Frontal cortex (tissue), 4 donors: ENCODE measurements at places on chromosomes 6 and 20. TPM values are rescaled to one million over a fixed set of nuclear protein-coding genes. Genes with fewer than 3 reads are reported as not detected.

- no peak for DNase-seq
Measured at GRCh38 chr20:50376179-50376887, 133.8 kb upstream of the PTPN1 start.

DNA sequence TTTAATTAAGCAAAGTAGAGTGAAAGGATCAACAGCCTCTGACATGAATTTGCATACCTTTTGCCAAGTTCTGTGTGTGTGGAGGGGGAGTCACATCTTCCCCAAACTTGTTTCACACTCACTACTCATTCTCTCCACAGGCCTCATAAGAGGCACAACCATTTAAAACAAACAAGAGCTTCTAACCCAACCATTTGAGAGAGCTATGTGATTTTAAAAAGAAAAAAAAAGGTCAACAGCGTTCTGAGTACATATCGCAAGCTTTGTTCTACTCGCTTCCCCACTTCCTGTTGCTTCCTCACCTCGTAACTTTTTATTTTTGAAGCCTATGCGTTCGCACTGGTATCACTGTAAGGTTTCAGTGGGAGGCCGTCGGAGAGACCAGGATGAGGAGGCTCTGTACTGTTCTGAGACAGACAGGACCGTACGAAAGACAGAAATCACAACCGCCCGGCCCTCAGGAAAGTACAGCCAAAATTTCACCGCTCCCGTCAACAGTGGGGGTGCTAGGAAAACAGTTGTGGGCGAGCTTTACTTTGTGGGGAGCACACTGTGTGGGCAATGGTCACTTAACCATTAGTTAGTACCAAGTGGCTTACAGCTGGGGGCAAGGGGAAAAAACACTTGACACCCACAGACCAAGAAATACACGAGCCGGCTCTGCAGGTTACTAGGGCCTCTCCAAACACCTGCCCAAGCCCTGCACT is 61.3 kb downstream of the TRERF1 start:
- no peak for DNase-seq

DNA sequence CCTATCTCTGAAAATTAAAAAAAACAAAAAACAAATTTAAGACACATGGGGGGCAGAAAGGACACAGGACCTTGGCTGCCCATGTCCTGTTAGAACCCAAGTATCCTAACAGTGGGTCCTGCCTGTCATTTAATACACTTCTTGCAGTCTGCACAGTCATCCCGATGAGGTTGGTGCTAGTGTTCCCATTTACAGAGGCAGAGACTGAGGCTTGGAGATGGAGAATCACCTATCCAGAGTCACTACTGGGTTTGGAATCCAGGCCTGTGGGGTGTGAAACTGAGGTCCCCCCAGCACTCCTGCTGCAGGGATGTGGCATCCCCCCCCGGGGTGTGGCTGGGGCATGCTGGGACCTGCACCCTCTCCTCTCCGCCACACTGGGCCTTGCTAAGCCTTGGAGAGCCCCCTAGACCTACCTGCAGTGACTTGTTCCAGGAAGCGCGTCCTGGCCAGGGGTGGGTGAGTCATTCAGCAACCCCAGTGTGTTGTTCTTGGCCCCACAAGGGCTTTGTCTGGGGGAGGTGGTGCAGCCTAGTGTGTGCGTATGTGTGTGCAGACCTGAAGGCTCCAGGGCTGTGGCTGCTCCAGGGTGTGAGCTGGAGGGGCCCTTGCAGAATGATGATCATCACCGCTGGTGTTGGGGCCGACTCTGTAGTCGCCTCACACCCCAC is 49.7 kb downstream of the BCAS4 start:
- no peak for DNase-seq

DNA sequence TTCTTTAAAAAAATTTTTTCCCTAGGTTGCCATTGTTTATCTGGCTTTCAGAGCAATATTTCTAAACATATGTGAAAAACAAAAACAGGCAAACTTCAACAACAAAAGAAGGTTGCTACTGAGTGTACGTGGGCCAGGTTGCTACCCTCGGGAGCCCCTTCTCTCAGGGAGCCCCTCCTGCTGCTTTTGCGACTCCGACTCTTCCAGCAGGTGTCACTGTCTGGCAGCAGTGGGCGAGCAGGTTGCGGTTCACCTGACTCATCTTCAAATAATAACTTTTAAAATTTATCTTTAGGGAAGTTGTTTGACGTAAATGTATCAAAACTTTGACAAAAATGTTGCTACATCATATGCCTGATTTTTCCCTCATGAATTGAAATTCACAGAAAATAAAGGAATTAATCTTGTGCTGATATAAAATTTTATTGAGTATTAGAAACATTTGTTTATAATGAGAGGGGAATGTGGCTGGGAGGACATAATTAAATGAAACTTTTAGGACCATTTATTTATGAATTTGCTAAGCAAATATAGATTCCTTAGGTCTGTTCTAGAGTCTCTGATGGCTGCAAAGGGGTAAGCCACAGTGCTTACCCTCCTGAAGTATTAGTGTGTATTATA is 138.8 kb downstream of the HIVEP1 start:
- DNase-seq = no peak

DNA sequence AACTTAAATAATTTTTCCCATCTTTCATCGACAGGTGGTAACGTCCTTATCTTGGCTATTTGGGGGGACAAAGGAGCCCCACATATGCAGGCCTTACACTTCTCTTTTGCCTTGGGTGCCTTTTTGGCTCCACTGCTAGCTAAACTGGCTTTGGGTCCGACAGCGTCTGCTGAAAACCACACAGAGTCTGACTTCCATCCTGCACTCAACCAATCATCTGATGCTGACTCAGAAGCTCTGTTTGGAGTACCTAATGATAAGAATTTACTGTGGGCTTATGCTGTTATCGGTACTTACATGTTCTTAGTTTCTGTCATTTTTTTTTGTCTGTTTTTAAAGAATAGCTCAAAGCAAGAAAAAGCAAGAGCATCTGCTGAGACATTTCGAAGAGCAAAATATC is 178.5 kb downstream of the SLC16A10 start:
- DNase-seq = no peak

Gene CAPN11
- not detected for total RNA-seq

GRCh38 chr20:16208443-16208842 is 364.8 kb downstream of the KIF16B start:
- no peak for DNase-seq

DNA sequence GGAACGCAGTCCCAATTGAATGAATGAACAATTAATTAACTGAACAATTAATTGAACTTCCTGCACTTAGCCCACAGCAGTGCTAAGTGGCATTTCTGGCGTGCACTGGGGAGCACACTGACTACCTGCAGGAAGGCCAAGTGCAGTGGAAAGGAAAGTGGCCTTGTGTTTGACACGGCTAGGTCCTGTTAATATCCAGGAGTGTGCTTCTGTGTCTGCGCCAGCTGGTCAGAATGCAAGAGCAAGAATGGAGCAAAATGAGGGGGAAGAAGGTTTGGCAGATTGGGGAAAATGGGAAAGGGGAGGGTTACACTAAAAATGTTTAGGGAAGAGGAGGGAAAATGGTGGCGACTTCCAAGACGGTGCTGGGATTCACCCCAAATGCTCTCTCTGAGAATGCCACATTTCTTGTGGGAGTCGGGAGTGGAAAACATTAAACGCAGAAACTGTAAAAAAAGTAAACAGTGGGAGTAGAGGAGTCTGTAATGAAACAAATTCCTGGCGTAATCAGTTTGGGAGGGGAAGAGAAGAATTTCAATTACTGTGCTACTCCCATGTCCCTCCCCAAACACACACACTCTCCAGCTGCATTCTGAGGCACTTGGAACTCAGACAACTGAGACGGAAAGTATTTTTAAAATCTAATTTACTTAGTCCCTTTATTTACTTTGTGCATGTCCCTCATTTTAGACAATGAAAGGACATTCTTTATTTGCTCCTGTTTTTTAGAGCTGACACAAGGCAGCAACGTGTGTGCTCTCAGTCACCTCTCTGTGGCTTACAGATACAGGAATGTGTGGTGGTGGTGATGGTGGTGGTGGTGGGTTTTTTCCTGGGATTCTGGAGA is 64.1 kb downstream of the CLIC5 start:
- DNase-seq = no peak

DNA sequence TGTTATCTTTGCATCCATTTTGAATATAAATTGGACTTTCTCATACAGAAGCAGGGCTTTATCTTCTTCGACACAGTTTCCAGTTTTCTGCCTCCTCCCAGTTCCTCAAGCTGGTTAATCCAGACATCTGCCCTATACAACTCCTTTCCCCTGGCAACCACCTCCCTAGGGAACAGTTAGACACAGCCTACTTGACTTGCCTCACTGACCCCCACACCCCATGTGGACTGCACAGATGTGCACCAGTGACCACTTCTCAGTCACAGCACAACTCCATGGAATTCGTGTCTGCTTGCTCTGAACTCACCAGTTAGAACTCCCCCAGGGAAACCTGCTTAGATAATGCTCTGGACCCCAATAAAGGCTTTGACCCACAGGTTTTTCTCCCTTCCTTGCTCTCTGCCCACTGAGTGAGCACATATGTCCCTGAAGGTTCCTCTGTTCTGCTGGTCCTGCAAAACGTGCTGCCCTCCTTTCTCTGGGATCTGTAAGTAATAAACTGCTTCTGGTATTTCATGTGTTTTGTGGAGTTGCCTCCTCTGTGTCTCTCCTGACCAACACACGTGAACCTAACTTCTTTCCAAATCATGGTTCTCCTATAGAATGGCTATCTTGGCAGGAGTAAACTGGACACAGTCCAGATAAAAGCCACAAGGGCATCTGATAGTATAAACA is 351.2 kb downstream of the CD83 start:
- DNase-seq = no peak

DNA sequence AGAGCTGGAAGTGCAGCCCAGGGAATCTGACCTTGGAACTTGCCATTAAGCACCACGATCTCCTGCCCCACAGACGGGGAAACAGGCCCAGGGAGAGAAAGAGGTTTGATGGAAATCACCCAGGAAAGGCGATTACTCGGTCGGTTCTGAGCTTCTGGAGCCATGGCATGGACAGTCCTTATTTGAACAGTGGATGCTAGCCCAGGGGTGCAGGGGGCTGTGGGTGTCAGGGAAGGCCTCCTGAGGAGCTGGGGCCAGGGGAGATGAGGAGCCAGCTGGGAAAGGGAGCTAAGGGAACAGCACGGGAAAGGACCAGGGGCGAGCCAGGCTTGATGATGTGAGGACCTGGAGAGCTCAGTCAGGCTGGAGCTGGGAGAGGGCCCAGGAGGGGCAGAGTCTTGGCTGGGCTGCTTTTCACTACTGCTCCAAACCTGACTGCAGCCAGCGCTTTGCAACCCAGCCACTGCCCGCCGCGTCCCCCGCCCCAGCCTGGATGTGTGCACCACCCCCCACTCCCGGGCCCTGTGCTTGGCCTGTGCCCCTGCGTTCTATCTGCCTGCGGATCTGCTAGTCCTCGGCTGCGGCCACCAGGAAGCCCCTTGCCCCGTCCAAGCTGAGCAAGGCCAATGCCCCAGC is 17.8 kb downstream of the SUN5 start:
- DNase-seq = no peak

Gene SFT2D1
- 20.0 TPM for total RNA-seq

DNA sequence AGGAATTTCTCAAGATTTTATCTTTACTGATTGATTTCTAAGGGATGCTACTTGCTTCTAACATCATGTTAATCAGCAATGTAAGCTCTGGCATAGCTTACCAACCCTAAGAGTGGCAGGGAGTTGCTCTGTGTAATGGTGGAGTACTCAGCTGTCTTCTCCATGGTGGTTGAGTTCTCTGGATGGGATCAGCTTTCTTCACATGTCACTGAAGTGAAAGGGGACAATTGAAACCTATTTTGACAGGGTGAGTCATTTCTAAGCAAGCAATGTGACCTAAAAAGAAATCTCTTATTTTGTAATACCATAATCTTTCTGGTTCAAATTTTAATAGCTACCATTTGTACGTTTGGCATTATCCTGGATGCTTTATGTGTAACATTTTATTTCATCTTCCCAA is 430.4 kb downstream of the GJA1 start:
- DNase-seq = no peak

GRCh38 chr6:92364948-92365541 is 1054.3 kb downstream of the EPHA7 start:
- no peak for DNase-seq
